ENCODE measurements at places on chromosomes 16 and 17.

- no peak for DNase-seq
Observed at GRCh38 chr16:53281280-53281679, 153.0 kb upstream of the RBL2 start.

DNA sequence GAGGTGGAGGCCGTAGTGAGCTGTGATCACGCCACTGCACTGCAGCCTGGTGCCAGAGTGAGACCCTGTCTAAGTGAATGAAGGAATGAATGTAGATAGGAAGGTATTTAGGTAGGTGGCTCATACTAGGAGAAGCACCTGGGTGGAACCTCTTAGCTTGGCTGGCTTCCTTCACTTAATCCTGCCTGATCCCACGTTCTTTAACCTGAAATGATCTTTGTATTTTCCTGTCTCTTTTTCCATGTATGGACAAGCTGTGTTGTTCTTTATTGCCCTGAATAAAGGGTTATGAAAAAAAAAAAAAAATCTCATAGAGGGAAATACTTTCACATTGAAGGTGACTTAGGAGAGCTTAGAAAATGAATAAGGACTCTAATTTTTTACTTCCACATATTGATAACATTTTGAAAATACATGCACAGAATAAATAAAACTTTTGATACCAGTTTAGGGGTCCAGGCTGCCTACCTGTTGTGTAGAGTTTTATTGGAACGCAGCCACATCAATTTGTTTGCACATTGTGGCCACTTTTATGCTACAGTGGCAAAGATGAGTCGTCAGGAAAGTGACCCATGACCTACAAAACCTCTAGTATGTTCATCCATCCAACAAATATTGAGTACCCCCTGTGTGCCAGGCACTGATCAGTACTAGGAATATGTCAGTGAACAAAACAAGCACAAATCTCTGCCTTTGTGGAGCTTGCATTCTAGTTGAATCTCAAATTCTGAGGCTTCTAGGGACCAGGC, 44.6 kb downstream of the VPS35L start:
- DNase-seq, result no peak

GRCh38 chr17:30275911-30276310, 15.8 kb downstream of the BLMH start:
- no peak for DNase-seq

GRCh38 chr17:35554668-35555067, 6.0 kb downstream of the SLFN14 start:
- DNase-seq, result no peak

DNA sequence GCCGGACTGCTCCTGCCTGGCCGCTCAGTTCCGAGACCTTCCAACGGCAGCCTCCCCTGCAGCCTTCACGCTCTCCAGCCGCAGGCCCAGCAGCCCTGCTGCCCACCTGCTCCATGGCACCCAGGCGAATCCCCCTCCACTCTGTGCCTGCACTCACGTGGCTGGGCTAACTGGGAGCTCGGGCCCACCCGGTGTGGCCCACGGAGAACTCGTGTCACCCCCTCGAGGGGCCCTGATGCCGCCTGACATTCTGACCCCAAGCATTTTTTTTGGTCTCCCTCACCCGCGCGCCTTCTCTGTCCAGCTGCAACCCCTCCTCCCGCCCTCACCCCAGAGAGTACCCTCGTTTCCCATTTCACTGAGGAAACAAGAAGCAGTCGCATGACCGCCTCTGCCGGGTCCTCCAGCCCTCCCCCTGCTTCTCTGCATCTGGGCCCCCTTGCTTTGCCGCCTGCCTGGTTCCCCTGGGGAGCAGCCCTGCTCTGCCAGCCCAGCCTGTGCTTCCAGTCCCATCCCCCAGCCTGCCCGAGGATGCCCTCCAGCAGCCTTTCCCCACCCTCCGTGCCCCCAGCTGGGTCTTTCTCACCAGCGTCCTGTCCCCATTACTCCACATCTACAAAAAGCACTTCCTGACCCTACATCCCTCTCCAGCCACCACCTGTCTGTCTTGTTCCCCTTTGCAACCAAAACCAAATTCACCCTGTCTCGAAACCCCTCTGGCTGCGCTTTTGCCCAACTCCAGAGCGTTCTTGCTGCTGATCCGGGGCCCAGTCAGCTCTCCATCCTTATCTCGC, 146.4 kb upstream of the CHMP6 start:
- no peak for DNase-seq

- DNase-seq, result no peak
Observed at GRCh38 chr16:84458606-84459532, 45.6 kb downstream of the MEAK7 start.

- DNase-seq, result no peak
Observed at GRCh38 chr17:34452769-34453168, 89.7 kb upstream of the CCL1 start.

GRCh38 chr17:27430882-27431491, 25.3 kb upstream of the KSR1 start:
- DNase-seq, result no peak

GRCh38 chr17:31198026-31198425, 99.0 kb downstream of the OMG start:
- DNase-seq, result no peak

GRCh38 chr16:77037696-77038347, 153.2 kb upstream of the MON1B start:
- no peak for DNase-seq

DNA sequence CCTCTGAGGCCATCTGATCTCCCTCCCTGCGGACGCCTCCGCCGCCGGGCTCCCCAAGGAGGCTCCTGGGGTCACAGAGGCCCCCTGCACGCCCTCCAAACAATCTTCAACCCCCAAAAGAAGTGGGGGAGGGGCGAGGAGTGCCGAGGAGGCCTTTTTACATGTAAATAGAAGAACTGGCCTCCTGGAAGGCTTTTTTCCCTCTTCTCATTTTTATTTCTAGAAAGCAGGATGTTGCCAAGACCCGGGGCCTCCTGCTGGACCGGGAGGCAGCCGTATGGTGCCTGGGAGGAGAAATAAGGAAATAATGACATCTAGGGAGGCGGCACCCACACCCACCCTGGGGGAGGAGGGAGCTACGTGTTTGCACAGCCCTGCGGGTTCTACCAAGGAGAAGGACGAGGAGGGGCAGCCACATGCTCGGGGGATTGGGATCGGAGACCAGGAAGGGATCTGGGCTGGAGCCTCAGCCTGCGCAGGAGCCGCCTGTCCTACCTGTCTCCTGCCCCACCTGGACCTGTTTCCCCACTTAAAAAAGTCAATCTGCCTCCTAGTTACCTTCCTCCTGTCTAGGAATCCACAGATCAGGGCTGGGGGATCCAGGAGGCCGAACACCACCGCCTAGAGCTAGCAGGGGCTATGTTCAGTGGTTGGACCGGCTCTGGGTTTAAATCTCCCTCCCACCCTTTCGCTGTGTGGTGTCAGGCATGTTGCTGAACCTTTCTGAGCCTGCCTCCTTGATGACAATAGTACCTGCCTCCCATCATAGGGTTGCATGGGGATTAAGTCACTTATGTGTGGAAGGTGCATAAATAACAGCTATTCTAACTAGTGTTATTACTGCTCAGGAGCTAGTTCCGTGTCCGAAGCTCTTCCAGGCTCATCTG, 175.7 kb upstream of the GSE1 start:
- no peak for DNase-seq

DNA sequence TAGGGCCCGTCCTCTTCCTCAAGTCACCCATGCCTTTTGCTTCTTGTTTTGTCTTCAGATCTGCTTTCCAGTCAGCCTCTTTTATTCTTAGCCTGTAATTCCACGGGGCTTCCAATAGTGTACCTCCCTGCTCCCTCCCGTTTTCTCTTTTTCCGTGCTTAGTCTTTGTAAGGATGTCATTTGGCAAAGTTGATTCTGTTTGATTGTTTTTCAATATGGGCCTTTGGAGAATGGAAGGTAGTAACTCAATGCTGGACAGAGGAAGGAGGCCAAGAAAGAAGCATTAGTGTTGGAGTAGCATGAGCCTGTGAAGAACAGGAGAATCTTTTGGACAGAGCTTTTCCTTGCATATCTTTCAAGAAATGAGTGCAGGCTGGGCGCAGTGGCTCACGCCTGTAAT, 6.5 kb downstream of the WWP2 start:
- DNase-seq, result no peak

DNA sequence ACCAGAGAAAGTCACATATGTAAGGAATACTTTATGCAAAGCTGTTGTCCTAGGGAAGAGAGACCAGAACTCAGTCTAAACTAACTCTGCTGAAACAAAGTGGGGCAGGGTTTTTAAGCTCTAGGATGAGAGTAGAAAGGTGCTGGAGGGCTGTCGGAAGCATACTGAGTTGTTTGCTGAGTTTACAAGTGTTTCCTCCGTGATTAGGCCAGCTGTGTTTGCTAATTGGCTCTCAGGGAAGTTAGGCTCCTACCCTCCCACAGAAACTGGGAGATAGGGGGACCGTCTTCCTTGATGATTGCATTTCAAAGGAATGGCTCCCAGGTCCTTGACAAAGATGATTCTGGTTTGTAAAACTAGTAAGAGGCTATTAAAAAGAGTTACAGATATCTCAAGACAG, 24.4 kb upstream of the CRYM start:
- DNase-seq, result no peak

DNA sequence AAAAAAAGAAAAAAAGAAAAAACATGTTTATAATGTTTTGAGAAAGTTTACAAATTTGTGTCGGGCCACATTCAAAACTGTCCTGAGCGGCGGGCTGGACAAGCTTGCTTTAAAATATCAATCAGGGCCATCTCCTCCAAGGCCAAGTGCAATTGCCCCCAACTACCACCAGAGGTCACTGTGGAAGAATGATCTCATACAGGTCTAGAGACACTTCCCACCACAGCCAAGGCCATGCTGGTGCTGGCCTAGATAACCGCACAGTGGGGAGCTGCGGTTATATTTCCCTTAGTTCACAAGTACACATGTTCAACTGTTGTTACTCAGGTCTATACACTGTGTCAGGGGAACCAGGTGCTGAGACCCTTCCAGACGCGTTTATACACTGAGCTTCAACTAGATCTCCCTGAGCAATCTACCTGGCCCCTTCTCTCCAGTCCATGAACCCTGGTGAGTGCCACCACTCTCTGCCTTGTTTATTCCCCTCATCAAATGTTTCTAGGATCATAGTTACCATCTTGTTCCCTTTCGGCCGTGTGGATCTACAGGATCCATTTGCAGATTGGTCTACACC, 83.8 kb upstream of the CCL2 start:
- peak; percentile 67 for DNase-seq

DNA sequence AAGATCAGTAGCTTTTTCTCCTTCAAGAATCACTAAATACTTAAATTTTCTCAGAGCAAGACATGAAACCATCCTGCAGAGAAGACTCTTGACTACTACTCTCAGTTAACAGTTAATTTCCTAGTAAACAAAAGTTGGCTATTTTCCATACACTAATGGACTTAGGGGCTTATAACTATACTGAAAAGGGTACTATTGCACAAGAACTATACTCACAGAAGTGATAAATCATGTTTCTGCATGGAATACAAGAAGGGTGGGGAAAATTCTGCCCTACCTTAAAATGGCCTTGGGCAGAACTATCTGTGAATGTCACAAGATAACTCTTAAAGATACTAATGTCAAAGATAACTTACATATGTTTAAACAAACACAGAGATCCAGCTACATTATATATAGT, 12.5 kb downstream of the ZNF652 start:
- no peak for DNase-seq

DNA sequence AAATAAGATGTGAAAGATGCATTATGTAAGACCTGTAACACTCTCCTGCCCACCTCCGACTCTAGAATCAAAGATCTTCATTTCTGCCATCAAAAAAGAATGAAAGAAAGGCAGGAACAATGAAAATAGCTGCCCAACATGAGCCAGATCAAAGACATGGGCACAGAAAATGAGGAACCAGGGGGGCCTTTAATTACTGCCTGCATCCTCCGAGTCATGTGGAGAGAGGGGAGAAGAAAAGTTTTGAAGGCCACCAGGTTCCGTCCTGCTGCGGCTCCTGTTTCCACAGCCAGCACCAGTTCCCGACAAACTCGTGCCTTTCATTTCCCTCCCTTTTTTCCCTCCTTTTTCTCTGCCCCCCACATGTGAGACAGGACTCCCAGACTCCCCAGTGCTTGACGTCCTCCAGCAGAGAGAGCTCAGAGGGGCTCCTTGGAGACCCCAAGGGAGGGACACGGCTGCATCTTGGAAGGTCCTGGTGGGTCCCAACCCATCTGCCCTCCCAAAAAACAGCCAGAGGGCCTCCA, 168.4 kb downstream of the ZNF423 start:
- no peak for DNase-seq

DNA sequence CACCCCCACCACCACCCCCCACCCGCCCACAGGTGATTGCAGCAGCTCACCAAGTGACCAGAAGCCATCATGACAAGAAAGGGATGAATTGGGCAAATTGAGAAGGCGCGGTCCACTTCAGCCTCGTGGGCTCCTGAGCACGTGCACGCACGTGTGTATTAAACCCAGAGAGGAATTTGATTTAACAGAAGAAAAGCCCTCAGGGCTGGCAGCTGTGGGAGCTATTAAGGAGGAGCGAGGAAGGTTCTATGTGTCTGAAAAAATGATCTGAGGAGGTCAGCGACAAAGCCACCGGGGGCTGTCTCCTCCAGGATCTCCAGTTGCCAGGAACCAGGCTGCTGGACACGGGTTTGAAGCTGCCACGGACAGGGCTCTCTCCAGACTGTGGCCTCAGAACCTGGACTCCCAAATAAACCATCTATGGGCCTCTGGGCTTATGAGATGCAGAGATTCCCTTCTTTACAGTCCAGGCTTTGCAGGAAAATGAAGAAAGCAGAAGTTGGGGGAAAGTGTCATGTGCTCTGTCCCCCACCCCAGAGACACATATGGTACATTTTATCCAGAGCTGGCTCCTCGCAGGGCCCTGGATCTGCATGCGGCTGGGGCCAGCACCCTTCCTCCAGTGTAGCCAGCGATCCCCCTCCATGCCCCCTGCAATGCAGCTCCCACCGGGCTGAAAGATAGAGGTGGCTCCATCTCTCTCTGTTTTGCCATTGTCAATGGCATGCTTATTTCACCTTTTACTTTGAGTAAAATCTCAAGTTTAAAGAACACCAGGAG, 219.7 kb upstream of the RPL38 start:
- no peak for DNase-seq

DNA sequence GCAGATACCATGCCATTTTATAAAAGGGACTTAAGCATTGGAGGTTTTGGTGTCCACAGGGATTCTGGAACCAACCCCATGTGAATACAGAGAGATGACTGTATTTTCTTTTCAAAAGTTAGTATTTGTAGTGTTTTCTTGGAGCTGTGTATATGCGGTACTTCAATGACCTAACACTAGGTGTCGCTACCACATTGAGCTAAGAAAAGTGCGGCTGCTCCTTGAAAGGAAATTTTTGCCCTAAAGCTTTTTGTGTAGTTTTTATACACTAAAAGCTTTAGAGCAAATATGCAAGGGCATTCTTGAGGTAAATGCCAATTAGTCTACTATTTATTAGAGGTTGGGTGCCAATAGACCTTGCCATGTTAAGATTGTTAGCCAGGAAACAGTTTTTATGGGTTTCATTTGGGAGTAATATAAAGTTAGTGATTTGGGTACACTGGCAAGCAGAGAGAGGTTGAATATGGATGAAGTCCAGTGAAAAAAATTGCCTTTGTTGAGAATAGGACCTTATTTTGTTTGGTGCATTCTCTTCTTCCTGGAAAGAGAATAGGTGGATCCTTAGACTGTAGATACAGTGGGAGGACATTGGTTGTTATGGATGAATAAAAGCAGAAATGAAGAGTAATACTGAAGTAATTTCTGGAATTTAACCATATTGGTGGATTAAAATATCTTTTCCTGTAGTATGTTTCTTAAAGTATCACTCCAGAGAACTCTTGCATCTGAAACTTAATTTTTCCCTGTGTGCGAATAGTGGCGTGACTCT, 43.3 kb downstream of the BCAS3 start:
- DNase-seq, result peak; percentile 30
